ENCODE measurements at places on chromosomes 11 and 22.

GRCh38 chr22:38786631-38787030, 7.3 kb downstream of the DNAL4 start:
- no peak for DNase-seq

- DNase-seq, result no peak
Measured at GRCh38 chr11:111379602-111380136, 594 bp upstream of the POU2AF1 start.

GRCh38 chr11:117229931-117230285, 2.0 kb downstream of the PCSK7 start:
- no peak for DNase-seq

GRCh38 chr11:122898799-122899198, 16.2 kb downstream of the JHY start:
- no peak for DNase-seq

DNA sequence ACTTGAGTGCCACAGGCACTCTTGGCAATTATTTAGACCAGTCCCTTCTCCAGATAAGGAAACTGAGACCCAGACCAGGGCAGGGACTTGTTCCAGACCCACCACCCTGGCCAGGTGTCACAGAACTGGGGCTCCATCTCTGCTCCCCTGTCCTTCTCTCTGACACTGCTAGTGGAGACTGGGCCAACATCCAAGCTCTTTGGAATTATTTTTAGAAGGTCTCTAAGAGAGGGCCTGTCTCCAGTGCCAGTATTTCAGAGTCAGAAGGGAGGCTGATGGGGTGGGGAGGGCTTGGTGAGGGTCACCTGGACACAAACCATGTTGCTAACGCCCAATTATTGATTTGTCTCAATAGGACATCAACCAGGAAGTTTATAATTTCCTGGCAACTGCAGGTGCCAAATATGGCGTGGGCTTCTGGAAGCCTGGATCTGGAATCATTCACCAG, 32.7 kb downstream of the POLR3H start:
- no peak for DNase-seq

DNA sequence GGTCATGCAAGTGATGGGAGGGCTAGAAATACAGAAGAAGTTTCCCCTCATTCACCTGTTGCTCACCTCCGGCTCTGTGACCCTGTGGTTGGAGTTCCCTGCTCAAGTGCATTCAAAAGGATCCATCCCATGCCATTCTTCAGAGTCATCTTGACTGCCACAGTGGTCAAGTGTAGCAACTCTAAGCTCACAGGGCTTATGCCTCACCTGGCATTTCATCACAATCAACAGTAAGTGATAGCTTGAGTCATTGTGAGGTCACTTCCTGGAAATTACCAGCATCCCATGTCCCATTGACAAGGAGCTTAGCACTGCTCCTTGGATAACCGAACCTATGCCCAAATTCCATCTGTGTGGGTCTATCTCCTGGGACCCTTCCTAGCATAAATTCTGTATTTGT, 55.6 kb downstream of the OR4C45 start:
- DNase-seq, result no peak

DNA sequence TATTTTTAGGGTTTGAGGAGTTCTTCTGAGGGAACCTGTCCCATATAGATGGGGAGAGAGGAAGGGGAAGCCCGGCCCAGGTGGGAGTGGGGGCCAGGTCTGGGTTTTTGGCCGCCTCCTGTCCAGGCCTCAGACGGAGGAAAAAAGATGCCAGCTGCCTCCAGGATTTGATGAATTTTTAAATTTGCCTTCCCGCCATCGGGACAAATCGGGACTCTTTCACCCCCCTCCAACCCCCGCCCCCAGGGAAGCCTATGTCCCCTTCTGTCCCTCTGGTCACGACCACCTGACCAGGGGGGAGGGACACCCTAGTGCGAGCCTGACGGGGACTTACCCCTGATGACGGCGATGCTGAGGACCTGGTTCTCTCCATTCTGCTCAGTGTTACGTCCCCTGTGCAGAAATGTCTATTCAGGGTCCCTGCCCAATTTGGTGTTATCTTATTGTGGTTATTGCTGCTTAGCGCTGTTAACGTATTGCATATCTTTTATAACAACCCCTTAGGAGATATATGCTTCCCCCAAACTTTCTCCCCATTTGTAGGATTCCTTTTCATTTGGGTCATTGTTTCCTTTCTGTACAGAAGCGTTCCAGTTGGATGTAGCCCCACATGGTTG, 115.9 kb upstream of the GRK3 start:
- peak; percentile 67 for DNase-seq

- DNase-seq, result no peak
Measured at GRCh38 chr11:76577226-76577920, 93.2 kb downstream of the LRRC32 start.

- no peak for DNase-seq
Measured at GRCh38 chr11:120031612-120032600, 106.0 kb downstream of the TRIM29 start.

DNA sequence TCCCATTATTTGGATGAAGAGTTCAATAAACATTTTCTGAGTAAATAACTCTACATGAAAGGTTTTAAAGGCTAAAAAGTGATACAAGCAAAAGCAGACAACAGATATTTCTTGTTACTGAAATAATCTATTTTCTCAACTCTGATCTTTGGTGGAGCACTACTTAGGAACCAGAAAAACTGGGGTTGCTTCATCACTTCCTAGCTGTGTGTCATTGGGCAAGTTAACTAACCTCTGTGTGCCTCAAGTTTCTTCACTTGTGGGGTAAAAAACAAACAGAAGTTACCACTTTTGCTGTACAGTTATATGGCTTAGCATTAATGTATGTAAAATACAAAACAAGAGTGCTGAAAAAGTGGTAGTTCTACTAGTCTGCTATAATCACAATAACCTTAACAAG, 5.6 kb downstream of the MAPK1 start:
- DNase-seq, result no peak

DNA sequence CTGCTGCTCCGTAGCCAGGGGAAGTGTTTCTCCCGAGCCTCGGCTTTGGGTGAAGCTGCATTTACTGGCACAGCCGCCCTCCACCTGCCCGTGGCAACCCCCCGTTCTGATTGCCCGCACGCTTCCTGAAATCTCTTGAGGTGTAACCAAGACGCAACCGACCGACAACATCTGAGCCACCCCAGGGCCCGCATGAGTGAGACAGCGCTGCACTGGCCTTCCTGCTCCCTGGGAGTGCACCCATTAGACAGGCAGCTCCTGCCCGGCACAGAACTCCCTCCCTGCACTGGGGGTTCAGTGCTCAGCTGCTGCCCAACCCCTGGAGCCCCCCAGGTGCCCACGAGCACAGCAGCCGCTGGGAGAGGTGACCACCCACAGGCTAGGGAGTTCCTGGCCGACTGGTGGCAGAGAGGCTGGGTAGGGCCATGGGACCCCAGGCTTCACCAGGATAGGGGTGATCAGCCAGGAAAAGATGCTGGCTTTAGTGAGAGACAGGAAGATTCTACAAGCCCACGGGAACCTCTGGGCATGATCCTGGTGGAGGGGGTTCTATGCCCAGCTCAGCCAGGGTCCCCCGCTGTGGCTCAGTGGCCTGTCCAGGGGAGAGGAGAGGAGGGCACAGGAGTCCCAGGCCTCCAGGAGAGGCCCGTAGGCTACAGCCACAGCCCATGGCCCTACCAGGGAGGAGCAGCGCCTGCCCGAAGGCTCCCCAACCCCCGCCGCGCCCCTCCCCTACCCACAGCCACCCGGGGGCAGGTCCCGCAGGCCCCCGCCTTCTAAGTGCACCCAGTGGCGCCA, 14.6 kb downstream of the PLXNB2 start:
- no peak for DNase-seq

- DNase-seq, result no peak
Measured at GRCh38 chr22:27100789-27101188, 443.4 kb downstream of the MIAT start.

DNA sequence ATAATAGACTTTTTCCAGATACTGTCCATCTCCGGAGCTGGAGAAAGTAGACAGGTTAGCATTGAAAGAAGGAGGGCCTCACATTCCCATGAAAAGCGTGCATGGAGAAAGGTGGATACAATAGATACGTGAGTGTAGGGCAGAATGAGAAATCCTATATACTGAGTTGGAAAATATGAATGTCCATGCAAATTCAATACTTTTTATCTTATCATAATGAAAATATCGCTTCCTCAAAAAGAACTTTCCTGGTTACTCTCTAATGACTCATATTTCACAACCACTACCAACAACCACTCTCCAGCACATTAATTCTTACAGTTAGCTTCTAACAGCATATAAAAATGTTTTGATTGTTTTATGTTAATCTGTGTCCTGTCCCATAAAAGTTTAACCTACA, 22.0 kb upstream of the MS4A6A start:
- no peak for DNase-seq

DNA sequence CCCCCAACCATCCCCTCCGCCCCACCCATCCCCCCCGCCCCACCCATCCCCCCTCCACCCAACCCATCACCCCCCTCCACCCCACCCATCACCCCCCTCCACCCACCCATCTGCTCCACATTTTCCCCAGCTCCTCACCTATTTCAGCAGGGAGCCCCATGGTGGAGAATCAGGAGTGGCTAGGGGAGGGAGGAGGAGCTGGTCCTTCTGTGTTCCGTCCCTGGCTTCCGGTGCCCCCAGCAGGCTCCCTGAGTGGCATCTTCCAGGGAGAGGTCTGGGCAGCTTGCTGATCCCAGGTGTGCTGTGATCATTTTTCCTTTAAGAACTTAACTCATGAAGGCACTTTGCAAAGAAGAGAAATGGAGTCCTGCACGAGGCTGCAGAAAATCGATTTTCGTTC, 365.8 kb downstream of the TBC1D22A start:
- no peak for DNase-seq

DNA sequence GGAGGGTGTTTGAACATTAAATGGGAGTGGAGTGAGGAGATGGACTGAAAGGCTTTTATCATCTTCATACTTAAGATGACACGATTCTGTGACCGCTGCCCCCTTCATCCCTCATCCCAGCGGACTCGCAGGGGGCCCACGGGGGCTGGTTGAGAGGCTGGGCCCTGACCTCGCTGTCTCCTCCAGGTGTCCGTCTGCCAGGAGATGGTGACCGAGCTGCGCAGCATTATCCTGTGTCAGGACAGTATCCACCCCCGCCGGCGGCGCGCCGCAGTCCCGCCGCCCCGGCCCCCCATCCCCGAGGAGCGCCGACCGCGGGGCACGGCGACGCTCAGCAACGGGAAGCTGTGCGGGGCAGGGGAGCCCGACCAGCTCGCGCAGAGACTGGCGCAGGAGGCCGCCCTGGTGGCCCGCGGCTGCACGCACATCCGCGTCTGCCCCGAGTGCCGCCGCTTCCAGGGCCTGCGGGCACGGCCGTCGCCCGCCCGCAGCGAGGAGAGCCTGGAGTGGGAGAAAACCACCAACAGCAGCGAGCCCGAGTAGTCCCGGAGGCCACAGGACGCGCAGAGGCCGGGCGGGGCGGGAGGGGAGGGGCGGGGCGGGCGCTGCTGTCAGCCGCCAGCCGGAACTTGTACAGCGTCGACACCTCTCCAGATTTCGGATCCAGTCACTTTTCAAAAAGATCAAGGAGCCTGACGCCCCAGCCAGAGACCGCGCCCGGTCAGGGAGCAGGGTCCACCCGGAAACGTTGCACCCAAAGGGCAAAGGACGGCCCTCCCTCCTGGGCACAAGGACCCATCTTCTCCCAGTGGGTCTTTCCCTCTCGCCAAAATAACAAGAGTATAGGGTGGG, 38.0 kb upstream of the TBCEL start:
- peak; percentile 26 for DNase-seq

DNA sequence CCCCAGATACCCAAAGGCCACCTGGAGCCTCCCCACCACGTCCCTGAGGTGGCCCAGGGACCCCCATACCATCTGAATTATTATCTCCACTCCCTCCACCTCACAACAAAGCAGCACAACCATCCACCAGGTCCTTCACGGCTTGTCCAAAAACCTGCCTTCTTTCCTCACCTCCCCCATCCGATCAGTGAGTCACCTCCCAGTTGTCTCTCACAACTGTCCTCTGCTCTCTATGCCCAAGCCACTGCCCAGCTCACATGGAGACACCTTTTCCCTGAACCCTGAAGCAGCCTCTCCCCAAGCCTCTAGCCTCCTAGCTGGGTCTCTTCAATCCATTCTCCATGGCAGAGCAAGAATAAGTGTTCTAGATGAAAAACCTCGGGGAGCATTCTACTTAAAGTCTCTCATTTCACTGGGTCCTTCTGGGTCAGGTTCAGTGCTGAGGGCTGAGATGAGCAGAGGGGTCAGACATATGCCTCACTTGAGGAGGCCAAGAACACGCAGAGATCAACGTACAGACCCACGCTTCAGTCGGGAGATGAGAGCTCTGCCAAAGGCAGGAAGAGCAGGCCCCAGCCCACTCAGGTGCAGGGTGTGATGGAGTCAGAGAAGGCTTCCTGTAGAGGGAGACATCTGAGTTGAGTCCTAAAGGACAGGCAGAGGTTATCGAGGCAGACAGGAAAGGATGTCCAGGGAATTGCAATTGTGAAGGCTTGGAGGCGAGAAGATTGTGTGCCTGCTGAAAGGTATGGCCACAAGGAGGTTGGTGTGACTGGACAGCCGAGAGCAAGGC, 74.7 kb downstream of the PDE2A start:
- DNase-seq, result no peak

DNA sequence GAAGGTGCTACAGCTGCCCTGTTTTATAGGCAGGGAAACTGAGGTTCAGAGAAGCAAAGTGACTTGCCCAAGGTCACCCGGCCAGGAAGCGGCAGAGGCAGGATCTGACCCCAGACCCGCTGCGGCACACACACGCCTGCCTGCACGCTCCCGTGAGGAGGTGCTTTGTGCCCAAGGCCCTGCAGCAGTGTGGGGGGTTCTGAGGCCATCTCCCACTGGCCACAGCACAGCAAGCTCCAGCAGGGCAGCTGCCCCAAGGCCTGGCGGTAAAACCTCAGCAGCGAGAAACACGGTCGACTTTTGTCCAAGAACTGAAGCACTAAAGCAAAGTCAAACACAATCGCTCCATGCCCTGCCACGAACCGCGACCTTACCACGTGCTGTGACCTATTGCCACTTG, 42.7 kb downstream of the CDKN1C start:
- no peak for DNase-seq

DNA sequence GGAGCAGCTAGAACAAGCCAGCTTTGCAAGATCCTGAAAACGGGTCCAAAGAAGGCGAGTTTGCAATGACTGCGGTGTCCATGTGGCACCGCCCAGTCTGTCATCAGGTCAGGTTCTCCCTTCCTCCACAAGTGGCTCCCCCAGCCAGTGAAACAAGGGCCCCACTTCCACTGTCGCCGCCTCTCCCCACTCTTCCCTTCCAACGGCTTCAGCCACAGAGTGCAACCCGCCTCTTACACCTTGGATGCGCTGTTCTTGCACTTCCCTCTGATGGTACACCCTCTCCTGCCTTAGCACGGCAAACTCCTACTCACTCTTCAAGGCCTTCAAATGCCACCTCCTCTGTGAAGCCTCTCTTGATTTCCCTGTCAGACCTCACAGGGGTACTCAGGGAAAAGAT, 10.8 kb upstream of the TCF20 start:
- no peak for DNase-seq

All from hematopoietic multipotent progenitor cell treated with erythropoietin and hydrocortisone succinate and interleukin-3 and kit ligand, for 8 days (in vitro differentiated cells).